ENCODE measurements at places on chromosomes 6 and 20. TPM values are rescaled to one million over a fixed set of nuclear protein-coding genes. Genes with fewer than 3 reads are reported as not detected.

DNA sequence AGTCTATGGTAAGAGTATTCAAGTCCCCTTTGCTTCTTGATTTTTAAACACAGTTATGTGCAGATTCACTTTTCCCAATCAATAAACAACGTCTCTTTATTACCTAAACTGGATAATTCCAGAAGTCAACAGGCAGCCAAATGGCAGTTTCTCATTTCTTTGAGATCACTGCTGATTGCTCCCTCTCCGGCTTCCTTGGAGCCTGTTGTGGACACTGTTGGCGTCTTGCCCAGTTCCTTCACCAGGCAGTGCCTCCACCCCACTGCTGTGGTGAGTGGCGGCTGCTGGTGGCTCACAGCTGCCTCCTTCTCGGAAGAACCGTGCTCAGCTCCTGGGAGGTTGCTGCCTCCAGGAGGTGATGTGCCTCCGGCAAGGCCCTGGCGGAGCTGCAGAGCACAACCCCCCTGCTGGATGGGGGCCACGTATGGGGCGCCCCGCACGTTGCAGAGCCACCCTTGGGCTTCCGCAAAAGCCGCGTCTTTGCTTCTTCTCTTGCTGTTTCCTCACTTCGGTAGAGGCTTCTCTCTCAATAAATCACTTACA lies 105.1 kb upstream of the CNKSR3 start:
- DNase-seq = peak; percentile 39

DNA sequence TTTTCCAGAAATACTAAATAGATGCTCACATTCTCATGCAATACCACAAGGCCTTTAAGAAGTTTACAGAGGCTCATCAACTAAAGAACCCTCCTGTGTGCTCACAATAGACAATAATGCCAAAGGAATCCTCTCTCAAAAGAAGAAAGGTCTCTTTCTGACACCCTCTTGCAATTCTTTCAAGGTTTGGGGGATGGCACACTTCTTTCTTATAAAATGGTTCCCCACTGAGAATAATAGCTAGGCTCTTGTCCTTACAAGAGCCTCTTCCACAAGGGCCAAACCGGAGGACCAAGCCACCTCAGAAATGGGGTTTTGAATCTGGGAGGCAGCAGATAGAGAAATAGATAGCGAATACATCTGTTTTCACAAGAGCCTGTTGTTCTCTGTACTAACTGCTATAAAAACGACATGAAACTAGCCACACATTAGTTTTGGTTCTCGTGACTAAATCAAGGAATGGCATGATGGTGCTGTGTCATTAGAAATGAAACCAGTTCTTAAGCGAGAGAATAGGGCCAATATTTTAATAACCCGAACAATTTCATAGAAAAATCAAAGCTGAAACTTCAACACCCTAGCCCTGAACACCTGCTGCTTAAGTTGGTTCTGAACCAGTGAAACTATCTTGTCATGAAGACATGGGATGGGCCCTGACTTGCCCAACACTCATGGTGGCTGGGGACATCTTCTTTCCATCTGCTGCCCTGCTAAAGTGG lies 81.1 kb downstream of the PRDM1 start:
- DNase-seq = no peak

DNA sequence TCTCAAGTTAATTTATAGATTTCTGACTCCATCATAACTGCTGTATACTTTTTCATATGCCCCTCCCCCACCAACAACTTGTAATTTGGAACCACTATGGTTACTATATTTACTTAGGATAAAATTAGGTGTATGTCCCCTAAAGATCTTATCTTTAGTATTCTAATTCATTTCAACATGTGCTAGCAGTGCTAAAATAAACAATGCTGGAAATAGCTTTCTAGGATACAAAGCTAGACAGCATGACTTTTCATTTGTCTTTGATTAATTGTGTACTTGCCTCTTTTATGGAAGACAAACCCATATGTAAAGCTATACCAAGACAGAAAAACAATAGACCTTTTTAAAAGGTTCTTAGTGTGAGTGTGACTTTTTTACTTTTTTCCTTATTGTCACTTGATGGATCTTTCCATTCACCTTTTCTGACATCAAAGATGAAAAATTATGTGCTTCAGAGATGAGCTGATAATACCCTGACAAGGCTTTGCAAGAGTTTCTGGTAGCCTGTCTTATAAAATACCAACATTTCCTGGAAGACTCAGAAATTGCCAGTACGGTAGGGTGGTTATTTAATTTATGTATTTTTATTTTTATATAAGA lies 31.2 kb upstream of the POPDC3 start:
- no peak for DNase-seq

DNA sequence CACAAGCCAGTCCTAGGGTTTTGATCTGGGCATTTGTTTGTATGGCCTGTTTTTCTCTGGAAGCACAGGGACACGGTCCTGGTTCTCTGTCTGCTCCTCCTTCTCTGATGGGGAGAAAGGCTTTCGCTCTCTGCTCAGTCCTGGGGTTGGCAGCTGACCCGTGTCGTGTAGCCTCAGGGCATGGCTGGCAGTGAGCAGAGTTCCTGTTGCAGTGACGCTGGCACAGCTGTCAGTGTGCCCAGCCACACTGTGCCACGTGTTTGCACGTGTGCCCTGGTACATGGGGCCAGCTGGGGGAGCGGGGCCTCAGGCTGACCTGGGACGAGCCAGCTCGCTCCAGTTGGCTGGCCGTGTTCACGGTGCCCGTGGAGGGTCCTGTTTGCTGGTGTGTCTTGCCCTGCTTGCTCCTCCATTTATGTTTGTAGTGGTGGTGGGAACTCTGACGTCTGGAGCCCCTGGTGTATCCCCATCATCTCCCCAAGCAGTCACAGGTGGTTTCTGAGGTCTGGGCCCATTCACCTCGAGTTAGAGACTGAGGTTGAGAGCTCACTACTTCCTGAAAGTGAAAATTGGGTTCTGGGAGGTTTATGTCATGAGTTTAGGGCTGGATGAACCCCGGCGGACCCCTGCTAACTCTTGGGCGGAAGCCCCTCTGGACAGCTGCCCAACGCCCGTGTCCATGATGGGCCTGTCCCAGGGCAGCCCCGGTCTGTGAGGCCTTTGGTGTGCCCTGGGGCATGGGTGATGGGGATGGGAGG lies 10.2 kb upstream of the DNAJC5 start:
- no peak for DNase-seq

TINAG gene
- total RNA-seq = not detected

C6orf15 gene
- total RNA-seq = 20.2 TPM

HDGFL1 gene
- not detected for total RNA-seq

PGM3 gene
- total RNA-seq = 10.6 TPM

Measured in lower leg skin (tissue), 4 donors.